Astrocyte (in vitro differentiated cells and primary cell): ENCODE measurements at places on chromosomes 1 and 21.
A peak's percentile ranks its signal among the peaks of the same experiment; 100 is the strongest.

DNA sequence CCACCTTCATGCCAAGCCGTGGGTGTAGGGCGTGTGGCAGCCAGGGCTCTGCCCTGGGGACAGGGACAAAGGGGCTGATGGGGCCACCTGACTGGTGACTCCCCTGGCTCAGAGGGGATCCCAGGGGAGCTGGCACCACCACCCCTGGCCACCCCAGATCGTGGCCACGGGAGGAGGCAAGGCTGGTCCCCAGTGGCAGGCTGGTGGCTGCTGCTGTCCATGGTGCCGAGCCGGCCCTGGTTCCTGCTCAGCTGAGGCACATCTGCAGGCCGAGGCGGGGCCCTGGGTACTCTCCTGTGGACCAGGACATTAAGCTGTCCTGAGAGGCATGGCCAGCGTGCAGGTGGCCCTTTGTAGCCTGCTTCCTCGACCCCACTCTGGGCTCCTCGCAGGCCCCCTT is 6.5 kb downstream of the PLCH2 start:
- no peak for DNase-seq

- DNase-seq, result peak; percentile 16
Observed at GRCh38 chr1:68917456-68917855, 420.6 kb upstream of the DEPDC1 start.

- no peak for DNase-seq
Observed at GRCh38 chr1:202172015-202172355, 11.6 kb upstream of the PTPN7 start.

DNA sequence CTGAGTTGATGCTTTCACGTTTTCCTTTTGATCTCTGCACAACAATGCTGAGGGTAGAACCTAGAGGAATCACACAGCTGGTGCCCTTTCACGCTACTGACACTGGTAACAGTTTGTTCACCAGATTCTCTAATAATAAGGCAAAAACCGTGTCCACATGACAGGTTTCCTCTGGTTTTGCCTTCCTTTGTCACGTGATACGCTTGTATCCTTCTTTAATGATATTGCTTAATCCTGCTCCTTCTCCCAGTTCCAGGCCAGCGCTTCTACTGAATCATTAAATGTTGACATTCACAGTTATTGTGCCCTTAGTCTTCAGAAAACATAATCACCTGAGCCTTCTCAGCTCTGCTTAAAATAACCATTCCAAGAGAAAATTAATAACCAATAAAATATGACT is 978.2 kb upstream of the NCAM2 start:
- no peak for DNase-seq

GRCh38 chr1:207050480-207051190 is 373 bp downstream of the YOD1 start:
- DNase-seq, result peak; percentile 76

- DNase-seq, result peak; percentile 85
Observed at GRCh38 chr1:232968965-232969364, 18.6 kb downstream of the NTPCR start.

GRCh38 chr1:104768466-104768865 is 1018.8 kb downstream of the AMY1C start:
- DNase-seq, result no peak

GRCh38 chr1:18407166-18408045 is 73.3 kb upstream of the KLHDC7A start:
- DNase-seq, result no peak

- DNase-seq, result peak; percentile 87
Observed at GRCh38 chr1:32761253-32761877, 55.8 kb downstream of the YARS1 start.

GRCh38 chr1:35499231-35499630 is 58.0 kb downstream of the KIAA0319L start:
- DNase-seq, result no peak

- DNase-seq, result no peak
Observed at GRCh38 chr1:22204057-22204840, 61.4 kb upstream of the WNT4 start.

GRCh38 chr1:40532844-40533424 is 1.5 kb downstream of the ZNF684 start:
- peak; percentile 34 for DNase-seq

- DNase-seq, result peak; percentile 93
Observed at GRCh38 chr1:196466654-196467053, 141.6 kb downstream of the KCNT2 start.

DNA sequence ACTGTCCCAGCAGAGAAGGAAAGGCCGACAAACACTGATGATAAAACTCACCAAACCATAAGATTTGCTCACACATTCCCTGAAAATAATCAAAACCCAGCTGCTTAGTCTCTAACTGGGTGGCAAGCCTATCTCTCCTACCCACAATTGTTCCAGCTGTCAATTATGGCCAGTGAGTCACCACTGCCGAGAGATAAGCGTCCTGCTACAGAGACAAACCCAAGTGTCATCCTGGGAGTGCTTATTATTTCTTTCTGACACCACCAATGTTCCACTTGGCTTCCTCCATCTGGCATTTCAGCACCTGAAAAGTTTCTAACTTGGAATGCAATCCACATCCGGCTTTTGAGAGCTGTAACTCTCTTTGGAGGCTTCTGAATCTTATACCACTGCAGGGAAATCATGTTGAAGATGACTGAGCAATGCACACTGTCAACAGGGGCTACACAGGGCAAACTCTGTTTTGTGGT is 51.5 kb upstream of the VAV3 start:
- DNase-seq, result peak; percentile 97

GRCh38 chr1:247180581-247180980 is 8.8 kb upstream of the ZNF124 start:
- DNase-seq, result no peak

DNA sequence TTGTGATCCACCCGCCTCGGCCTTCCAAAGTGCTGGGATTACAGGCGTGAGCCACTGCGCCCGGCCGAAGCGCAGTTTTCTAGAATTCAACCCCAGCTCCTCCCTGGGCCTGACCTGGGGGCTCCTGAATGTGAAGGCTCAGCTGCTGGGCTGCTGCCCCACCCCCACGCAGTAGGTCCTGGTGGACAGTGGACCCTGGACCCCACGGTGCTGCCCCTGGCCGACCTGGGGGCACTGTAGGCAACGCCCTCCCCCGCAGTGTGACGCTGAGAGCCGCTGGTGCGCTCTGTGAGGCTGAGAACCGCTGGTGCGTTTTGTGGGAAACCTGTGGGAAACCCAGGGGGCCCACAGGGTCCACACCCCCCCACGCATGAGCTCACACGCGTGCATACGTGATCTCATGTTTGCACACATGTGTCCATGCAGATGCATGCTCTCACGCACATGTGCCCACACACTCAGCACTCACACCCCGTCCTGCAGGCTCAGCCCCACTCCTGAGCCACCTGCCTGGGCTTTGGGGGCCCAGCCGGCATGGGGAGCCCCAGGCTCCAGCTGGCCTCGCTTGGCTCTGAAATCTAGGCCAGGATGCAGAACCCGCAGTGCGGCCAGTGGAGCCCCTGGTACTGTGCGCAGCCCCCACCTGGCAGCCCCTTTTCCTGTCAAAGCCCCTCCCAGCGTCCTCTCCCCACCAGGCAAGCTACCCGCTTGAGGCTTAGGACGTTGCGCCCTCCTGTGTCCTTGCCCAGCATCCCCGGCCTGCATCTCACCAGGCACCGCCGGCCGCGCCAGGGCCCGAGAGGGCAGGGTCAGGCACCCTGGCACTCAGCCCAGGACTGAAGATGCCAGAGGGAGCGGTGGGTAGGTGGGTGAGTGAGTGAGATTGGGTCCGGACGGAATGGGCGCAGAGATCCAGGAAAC is 67.7 kb downstream of the COL18A1 start:
- DNase-seq, result no peak

GRCh38 chr21:46116776-46117585 is 19.1 kb downstream of the COL6A2 start:
- DNase-seq, result no peak

DNA sequence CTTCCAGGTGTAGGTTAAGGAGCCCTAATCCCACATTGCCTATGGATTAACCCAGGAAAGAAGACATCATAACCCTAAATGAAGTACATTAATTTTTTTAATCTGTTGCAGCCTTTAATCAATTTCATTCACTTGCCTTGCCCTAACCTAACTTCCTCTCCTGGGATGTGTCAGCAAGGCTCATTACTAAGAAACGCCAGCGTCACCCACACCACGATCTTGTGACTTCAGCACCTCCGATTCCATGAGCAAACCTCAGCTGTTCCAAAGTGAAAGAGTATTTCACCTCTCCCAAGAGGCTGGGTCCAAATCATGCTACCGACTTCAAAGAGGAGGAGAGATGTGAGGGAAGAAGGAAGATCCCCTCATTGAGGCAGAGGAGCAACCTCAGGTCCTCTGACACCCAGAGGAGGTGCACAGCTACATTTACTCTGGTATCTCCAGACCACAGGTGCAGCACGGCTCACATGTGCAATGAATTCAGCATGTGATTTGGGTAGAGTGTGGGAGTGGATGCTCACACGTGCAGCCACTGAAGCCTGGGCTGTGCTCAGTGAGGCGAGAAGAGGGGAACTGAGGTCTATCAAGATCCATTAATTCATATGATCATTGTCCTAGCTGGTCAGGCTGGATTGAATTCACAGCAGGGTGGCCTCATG is 134.1 kb downstream of the SLC30A10 start:
- DNase-seq, result no peak

- DNase-seq, result no peak
Observed at GRCh38 chr1:44805311-44806024, 1.7 kb downstream of the DYNLT4 start.

DNA sequence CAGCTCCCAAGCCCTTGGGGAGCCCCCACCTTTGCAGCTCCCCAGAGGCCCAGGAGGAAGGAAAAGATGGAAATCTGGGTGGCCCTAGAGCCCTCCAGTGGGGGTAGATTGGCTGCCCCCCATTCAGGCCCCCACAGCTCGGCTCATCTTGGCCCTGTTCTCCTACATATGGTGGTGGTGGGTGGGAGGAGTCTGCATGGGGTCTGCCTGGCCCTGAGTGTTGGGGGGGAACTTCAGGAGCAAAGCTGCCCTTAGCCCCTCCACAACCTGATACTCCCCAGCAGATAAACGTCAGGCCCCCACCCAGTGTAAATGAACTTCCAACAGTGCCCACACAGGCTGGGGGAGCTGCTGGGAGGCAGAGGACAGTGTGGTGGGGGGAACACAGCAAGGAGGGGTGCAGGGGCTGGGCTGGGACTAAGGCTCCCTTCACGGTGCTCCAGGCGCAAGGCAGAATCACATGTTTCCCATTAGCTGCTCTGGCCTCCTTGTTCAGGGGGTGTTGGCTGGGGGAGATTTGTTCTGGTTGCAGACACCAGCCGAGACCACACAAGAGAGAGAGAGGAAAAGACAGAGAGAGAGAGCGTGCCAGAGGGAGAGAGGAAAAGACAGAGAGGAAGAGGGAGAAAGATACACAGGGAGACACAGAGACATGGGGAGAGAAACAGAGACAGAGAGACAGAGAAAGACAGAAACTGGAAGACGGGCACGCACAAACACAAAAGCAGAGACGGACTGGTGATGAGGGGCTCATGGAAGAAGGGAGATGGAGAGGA is 42.6 kb downstream of the AHDC1 start:
- DNase-seq, result no peak

DNA sequence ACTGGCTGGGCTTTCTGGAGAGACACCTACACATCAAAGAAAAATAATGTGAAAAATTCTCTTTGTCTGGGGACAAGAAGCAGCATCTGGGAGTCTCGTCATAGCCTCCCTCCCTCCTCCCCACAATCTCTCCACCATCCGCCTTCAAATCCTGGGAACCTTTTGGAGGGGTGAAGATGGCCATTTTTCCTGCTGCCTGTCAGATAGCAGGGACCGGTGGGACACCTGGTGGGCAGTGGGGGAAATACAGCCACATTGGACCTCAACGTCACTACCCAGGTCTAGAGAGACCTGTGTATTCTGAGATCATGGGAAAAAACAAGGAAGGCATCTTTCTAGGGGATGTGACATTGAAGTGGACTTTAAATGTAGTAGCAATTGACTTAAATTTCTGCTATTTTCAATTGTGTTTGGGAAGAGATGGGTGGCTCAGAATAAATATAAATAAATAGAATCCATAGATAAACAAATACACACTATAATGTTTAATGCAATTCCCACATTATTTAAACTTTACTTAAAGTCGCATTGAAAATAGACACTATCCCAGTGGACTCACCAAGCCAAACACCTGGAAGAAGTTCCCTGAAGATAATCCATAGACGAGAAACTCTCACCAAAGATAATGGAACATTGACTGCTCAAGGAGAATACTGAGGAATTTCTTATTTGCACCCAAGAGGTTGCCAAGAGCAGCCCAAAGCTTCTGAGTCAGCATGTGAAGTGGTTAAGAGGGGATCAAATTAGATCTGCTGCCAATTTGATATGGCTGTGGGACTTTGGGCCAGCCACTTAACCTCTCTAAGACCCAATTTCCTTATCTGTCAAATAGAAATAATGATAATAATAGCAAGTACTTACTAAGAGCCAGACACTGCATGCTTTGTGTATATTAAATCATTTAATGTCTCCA is 147.6 kb upstream of the CAMK1G start:
- peak; percentile 63 for DNase-seq

- DNase-seq, result no peak
Observed at GRCh38 chr1:2555634-2556276, 416 bp upstream of the TNFRSF14 start.

GRCh38 chr1:205441318-205441633 is 14.6 kb downstream of the BLACAT1 start:
- DNase-seq, result no peak

- DNase-seq, result no peak
Observed at GRCh38 chr1:217003355-217003754, 280.1 kb upstream of the ESRRG start.

DNA sequence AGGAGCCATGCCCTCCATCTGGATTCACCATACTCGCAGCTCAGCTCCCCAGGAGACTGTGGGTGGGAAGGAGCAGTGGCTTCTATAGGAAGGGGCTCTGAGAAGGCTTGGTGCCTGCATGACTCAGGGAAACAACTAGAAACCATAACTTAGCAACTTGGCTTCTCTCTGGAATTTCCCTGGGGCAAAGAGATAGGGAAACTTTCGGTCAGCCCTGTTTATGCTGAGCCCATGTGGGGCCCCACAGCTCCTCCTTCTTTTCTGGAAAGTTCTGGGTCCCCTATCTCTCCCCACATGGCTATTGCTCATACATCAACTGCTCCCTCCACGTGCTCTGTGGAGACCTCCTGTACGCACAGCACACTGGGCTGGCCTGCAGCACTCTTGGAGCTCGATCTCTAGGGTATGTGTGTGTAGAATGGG is 39.3 kb downstream of the PLEKHA6 start:
- DNase-seq, result peak; percentile 55

GRCh38 chr1:2186901-2187300 is 7.7 kb downstream of the FAAP20 start:
- DNase-seq, result no peak

DNA sequence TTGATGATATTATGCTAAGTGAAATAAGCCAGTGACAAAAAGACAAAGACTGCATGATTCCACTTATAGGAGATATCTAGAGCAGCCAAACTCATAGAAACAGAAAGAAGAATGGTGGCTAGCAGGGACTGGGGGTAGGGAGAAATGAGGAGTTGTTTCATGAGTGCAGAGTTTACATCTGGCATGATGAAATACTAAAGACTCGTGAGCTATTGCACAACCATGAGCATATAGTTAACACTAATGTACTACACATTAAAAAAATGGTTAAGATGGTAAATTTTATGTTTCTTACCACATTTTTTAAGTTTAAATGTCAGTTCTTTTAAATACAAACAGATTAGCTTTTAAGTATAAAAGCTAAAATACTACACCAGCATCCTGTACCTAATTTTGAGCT is 57.8 kb downstream of the ESRRG start:
- no peak for DNase-seq

- no peak for DNase-seq
Observed at GRCh38 chr1:100358210-100358609, 5.9 kb downstream of the CDC14A start.

GRCh38 chr1:144551543-144552424 is 40.9 kb upstream of the PPIAL4F start:
- peak; percentile 91 for DNase-seq

- DNase-seq, result no peak
Observed at GRCh38 chr1:205267306-205267902, 39.7 kb downstream of the TMCC2 start.
